Cardiac fibroblast (primary cell): ENCODE measurements at places on chromosomes 7 and 10.

GRCh38 chr7:24965831-24966708 is 13.9 kb downstream of the OSBPL3 start:
- DNase-seq, result no peak

DNA sequence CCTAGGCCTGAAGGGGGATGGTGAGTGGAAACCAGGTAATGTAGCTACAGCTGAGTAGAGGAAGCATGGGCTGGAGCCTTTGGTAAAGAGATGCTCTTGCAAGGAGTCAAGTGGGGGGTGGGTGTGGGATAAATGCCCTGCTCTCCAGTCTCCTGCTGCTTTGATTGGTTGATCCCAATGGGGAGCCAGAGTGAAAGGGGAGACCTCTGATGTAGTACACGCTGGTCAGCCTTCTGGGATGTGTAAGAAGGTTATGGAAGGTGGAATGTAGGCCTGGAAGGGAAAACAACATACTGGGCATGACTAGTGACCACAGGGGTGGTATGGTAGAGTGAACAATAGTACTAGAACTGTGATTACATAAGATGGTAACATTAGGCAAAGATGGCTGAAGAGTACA is 44.3 kb downstream of the TET1 start:
- no peak for DNase-seq

DNA sequence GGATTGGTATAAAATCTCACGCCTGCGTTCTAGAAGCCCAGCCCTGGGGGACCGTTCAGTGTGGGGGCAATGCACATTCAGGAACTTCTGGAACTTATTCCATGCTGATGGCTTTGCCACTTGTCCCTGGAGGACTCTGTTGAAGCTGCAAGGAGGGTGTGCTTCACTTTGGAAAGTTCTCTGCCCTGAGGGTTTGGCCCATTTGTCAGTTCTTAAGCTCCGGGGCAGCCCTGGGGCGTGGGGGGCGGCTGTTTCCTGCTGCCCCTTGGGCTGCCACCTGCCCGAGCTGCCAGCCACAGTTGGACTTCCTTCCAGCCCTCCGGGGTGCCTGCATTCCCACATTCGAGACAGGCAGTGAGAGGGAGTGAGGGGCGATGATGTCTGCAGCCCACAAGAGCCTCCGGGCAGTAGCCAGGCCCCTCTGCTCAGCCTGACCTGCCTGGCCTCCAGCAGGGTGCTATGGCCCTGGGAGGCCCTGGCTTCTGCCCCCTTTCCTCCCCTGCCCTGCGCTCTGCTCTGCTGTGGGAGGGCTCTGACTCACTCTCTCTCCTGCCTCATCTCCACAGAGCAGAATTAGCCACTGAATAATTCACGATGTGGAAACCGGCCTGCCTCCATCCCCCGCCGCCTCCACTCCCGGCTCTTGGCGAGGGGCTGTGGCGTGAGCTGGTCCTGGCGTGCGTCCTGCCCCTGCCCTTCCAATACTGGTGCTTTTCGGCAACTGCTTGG is 1.9 kb downstream of the TTYH3 start:
- DNase-seq, result peak; percentile 89

DNA sequence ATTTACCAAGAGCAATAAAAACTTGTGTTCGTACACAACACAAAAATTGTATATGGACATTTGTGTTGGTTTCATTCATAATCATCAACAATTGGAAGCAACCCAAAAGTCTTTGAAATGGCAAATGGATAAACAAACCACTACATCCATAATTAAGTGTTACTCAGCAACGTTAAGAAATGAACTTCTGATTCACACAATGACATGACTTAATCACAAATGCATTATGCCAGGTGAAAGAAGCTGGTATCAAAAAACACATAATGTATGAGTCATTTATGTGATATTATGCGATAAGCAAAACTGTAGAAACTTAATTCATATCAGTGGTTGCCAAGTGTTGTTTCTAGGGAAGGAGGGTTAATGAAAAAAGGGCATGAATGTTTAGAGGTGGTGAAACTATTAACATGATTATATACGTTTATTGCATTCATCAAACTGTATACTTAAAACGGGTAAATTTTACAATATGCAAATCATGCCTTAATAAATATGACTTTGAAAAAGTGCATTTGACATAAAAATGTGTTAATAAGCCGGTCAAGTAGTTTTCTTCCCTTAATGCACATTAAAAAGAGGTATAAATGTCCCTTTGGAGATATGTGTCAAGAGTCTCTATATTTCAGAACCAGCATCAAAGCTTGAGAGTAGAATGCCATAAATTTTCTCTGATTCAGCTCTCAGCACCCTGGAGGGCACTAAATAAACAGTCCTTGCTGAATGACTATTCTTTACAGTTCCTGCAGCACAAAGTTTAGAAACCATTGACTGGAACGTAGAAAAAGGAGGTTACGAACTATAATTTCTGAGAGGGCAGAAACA is 84.8 kb upstream of the GRM3 start:
- no peak for DNase-seq

DNA sequence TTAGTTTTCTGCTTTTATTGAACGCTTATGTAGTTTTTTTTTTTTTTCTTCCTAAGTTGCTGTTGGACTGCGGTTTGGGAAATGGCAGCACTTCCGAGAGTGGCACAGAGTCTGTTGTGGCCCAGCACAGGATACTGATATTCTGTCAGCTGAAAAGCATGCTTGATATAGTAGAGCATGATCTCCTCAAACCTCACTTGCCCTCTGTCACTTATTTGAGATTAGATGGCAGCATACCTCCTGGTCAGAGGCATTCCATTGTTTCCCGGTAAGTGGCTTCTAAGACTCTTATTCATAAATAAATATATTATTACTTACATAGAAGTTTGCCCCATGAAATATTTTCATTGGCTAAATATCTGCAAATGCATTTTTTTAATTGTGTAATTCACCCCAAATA is 101.1 kb downstream of the BTAF1 start:
- DNase-seq, result peak; percentile 11

- DNase-seq, result no peak
Measured at GRCh38 chr7:47180516-47180826, 401.4 kb downstream of the TNS3 start.

DNA sequence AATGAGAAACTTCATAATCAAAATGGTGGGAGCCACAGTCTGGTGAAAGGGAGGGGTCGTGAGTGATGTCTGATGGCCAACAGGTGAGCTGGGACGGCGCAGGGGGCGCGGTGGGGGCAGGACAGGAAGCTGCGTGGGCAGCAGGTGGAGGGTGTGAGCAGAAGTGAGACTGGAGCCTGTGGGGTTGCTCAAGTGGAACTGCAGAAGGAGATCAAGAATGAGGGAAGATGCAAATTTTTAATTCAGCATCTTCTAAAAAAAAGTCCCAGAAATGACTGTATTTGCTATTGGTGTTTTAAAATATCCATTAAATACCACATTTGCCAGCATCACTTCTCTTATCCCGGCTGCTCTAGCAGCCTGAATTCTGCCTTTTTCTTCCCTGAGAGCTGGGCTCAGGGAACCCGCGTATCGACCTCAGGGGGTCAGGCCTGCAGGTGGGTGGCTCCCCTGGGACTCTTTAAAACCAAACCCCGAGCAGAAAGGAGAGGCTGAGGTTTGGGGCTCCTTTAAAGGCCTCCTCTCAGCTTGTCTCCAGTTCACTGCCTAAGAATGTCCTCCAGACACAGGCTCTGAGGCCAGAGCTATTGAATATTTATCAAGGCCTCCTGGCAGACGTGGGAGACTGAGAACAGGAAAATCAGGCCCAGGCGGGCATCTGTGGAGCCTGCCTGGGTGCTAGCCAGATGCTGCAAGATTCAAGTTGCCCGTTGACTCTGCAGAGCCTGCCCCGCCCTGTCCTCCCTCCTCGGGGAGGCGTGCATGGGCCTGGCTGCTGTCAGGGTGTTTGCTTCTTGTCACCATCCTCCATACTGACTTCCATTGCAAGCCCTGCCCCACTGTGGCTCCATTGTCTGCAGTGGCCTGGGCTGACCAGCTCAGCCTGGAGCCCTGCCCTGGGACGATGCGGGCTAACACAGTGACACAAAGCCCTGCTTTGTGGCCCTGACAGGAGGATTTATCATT is 53.9 kb downstream of the SYPL1 start:
- DNase-seq, result peak; percentile 33

DNA sequence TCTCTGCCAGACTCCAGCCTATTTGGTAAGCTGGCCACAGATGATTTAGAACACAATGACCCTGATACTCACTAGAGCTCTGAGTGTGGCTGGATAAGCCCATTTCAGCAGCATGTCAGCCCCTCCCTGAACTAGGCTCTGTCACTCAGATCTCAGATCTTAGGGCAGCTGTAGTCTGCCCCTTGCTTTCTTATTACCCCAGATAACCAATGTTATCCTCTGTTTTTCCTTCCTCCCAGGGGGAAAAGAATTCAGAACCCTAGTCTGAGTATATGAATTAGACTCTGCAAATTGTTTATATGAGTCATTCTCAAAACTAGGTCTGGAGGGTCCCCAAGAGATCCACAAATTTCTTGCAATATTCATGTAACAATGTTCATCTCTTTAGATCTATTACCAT is 286.2 kb downstream of the KCNMA1 start:
- DNase-seq, result peak; percentile 82

DNA sequence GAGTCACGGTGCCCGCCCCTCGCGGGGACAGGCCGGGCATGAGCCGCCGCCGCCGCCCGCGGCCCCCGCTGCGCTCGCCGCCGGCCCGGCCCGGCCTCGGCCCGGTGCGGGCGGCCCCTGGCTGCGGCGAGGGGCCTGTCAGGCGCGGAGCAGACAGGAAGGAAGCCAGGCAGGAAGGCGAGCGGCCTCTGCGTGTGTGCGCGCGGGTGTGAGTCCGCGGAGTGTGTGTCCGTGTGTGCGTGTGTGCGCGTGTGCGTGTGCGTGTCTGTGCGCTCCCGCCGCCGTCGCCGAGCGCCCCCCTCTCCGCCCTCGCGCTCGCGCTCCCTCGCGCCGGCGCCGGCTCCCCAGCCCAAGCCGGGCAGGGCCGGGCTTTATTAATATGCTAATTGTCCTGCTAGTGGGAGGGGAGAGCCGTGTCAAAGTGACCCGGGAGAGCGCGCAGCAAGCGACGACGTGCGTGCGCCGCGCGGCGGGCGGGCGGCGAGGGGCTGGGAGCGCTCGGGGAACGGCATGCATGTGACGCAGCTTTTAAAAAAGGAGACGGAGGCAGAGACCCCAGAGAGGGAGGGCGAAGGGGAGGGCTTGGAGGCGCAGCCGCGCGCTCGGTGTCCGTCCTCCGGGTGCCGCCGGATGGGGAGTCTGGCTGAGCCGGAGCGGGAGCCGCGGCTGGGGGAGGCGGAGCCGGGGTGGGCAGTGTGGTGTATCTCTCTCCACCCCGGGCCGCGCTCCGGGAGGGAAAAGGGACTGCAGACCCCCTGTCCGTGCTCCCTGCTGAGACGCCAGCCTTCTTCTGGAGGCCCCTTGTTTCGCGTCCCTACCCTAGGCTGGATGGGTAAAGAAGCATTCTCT is at the start of gene LDB1:
TSS of gene LDB1 (minus strand) at position 227 of the 849 bp plus-strand sequence. CDS start 258 bp downstream, outside the sequence.
- peak; percentile 92 for DNase-seq

DNA sequence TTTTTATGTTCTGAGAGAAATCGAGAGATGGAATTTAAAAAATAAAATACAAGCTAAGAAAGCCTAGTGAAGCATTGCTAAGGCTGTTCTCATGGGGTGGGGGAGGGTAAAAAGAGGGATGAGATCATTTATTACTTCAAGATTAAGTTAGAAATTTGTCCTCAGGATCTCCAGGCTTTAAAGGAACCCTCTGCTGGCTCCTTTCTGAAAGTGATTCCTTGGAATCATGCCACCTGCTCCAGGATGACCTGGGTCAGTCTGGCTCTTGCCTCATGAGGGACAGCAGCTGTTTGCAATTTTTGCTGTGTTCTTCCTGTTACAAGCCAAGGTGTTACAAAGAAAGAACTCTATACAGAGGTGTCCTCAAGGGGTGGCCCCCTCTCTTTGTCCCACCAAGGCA is 69.8 kb downstream of the CDK1 start:
- peak; percentile 64 for DNase-seq

DNA sequence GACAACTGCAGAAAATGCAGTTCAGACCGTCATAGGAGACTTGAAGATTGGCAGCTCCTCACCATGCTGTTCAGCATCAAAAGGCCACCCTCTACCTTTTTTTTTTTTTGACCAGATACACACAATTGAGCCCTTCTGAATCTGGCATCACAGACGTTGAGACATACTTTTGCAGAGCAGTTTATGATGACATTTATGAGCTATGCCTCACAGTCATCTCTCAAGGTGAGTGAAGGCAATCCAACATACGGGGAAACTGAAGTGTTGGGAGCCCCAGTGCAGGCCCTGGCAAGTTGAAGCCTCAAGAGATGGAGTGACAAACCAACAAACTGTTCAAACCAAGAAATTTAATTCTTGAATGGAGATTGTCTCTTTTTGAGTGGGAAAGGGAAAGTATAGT is 83.6 kb upstream of the DLX6 start:
- DNase-seq, result no peak

DNA sequence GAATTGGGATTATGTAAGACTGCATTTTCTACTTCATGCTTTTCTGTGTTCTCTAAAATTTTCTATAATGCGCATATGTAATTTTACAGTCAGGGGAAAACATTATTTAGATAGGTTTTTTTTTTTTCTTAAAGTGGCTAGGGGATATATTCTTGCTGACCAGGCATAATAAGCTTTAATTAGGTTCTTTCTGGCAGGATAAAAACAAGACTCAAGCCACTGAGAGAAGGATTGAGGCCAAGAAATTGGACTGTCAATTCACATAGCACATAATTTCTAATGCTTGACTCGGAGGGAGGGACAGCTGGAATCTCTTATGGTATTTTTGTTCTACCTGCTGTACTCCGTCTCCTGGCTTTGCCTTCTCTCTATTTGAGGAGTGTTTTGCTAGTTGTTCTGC is 119.8 kb upstream of the NPVF start:
- DNase-seq, result no peak

GRCh38 chr7:85261336-85261735 is 74.5 kb upstream of the SEMA3D start:
- DNase-seq, result no peak

DNA sequence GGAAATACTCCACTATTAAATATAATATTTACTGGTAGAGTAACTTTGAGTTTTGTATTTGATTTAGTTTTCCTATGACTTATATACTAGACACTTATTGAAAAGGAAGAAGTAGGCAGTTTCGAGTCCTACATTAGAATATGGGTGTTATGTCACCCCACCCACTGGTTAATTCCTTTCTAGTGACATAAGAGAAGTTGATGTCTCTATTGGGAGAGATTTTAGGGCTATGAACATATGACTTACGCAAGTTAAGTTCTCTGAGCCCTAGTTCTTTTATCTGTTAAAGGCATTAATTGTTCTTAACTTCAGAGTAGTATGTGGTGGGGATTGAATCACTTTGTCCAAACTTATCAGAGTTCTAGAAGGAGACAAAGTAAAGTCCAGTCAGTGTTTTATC is 30.5 kb downstream of the CPED1 start:
- DNase-seq, result peak; percentile 91

GRCh38 chr10:102227050-102227449 is 951 bp downstream of the ELOVL3 start:
- peak; percentile 79 for DNase-seq
